ENCODE measurements at places on chromosomes 11 and 22. TPM values are rescaled to one million over a fixed set of nuclear protein-coding genes. Genes with fewer than 3 reads are reported as not detected.

The FREY1 gene
- total RNA-seq, result 8.2 TPM

GRCh38 chr11:64044730-64045393 is 9.1 kb downstream of the FLRT1 start:
- no peak for DNase-seq
- H3K4me1 ChIP-seq, result no peaks in the 10 kb centered on the region
- no peaks in the 10 kb centered on the region for H3K27me3 ChIP-seq
- H3K4me3 ChIP-seq, result no peak overlapping the region
- no peaks in the 10 kb centered on the region for H3K36me3 ChIP-seq

- no peak overlapping the region for H3K27ac ChIP-seq
- no peaks in the 10 kb centered on the region for H3K4me1 ChIP-seq
- no peak overlapping the region for H3K4me3 ChIP-seq
- no peaks in the 10 kb centered on the region for H3K27me3 ChIP-seq
Measured at GRCh38 chr11:70424765-70425344, 26.5 kb downstream of the CTTN start.

DNA sequence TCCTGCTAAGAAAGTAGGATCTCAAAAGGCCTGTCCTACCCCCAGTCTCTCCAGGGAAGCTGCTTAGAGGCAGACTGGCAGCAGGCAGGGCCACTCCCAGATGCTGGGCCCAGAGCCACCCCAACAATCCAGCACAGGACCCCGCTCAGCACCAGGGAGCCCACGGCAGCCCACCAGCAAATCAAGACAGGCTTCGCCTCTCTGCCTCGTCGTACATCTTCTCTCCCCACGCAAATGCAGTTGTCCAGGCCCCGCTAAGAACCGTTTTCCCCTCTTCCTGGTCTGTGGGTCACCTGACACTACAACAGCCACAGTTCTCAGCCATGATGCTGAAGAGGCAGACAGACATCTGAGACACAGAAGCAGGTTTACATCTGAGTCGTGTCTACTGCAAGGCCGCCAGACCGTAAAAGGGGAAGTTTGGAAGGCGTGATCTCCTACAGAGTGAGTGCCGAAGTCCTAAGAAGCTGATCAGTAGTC is 51.1 kb downstream of the IGSF9B start:
- H3K27ac ChIP-seq, result no peak overlapping the region
- no peaks in the 10 kb centered on the region for H3K27me3 ChIP-seq
- H3K4me1 ChIP-seq, result no peaks in the 10 kb centered on the region
- DNase-seq, result no peak
- H3K36me3 ChIP-seq, result no peaks in the 10 kb centered on the region

All from body of pancreas (tissue), 4 donors.